Stimulated activated CD8-positive, alpha-beta memory T cell treated with anti-CD3 and anti-CD28 coated beads, Interleukin-15, amount 100 ng/mL, for 1 hour (primary cell): ENCODE measurements at places on chromosomes 12 and 14.

- no peak for DNase-seq
Observed at GRCh38 chr12:49413796-49414195, 46.5 kb downstream of the SPATS2 start.

- DNase-seq, result no peak
Observed at GRCh38 chr12:96225994-96226399, 31.8 kb downstream of the ELK3 start.

DNA sequence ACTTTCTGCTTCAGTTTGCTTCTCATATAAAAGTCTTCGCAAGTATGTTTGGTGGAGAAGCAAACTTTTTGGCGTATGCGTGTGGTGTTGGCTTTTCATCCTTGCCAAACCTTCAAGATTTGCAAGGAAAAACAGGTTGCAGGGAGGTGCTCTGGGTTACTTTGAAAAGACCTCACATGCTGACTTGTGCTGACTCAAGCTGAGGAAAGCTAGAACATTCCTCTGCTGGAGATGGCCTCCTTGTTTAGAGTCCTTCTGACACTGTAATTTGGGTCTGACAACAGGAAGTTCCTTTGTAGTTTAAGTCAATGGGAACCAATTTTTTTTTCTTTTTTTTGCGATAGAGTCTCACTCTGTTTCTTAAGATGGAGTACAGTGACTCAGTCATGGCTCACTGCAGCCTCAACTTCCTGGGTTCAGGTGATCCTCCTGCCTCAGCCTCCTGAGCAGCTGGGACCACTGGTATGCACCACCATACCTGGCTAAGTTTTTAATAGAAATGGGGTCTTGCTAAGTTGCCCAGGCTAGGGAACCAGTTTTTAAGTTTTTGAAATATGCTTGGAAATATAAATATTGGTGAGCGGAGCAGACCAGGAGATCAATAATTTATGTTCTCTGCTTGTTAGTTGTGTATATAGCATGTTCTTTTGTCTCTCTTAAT, 2.6 kb upstream of the ACACB start:
- DNase-seq, result no peak

- DNase-seq, result no peak
Observed at GRCh38 chr12:100793182-100793581, 1.4 kb upstream of the ANO4 start.

DNA sequence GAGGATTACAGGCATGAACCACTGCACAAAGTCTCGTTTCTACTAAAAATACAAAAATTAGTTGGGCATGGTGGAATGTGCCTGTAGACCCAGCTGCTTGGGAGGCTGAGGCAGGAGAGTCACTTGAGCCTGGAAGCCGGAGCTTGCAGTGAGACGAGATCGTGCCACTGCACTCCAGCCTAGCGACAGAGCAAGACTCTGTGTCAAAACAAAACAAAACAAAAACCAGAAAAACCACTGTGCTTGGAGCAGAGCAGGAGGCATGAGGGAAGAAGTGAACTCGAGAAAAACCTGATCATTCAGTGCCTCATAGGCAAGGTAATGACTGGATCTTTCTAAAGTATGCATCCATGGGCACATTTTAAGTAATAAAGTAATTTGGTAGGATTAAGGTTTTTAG, 487.8 kb downstream of the KCNH5 start:
- DNase-seq, result no peak
